ENCODE measurements at places on chromosomes 7 and 10.

DNA sequence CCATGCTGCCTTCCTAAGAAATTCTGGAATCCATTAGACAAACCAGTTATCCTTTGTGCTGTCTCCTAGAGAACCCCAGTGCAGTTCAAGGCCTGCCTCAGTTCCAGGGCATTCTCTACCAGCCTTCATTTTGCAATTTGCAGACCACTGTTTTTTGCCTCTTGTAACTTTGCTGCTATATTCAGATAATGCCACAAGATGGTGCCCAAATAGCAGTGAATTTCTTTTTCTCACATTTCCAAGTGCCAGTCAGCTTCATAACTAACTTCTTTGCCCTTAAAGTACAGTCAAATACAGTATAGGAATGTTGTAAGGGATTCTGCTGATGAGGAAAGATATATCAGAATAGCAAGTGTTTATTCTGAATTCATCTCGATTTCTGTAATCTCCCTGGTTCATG lies 25.2 kb downstream of the LOXL4 start:
- DNase-seq: no peak

DNA sequence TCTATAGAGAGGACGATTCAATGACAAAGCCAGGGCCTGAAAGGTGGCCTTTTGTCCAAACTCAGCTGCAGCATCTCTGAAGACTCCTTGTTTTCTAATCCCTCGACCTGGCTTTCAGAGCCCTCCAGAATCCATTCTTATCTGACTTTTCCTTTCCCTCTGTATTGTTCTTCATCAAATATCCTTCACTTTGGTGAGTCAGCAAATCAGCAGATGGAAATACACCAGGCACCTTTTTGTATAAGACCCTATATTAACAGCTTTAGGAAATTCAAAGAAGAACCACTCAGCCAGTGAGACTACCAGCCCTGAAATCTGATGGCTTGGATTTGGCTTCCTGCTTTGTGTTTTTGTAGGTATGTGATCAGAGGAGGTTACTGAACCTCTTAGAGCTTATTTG lies 81.9 kb upstream of the RAB11FIP2 start:
- no peak for DNase-seq

DNA sequence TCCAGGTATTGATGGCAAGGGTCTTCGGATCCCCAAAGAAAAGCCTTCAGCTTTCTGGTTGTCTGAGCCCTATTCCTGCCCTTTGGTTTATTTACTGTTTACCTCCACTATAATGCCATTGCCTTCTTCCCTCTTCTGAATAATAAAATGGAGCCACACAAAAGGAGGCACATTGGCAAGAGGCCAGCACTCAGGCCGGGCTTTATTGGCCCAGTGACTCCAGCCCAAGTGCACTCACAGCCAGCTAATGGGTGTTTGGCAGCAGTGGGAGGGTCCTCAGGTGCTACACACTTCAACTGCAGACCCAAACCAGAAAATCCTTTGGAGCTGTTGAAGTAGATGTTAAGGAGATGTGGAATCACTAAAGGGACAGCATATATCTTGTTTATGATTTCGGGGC lies 336.0 kb downstream of the PLXNA4 start:
- DNase-seq: no peak

DNA sequence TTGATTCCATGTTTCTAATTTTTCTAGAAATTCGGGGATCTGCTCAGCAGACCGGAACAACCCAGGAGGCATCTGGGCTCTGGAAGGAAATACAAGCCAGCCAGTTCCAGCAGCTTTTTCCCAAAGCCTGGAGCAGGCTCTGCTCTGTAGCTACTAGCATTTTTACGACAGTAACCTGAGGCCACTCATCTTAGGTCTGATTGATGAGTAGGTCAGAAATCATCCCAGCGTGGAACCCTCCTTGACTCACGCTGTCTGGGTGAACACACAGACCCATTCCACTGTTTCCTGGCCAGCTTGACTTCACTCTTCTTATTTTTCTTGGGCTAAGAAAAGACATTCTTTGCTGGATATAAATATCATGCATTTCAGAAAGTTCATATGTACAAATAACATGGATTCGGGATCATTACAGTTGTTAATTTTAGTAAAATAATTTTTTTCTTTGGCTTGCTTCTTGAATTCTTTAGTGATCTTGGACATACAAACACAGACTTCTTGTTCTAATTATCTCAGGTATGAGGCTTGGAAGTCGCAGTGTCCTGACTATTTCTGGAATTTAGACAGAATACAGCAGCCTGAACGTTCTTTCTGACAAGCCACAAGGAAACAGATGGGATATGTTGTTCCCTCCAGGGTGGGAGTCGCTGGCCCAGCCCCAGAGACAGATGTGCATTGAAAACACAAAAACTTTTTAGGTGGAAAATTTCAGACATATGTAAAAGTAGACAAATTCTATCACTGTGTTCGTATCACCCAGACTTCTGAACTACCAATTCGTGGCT lies 54.6 kb upstream of the PITRM1 start:
- DNase-seq: no peak

- DNase-seq: no peak
Measured at GRCh38 chr7:36969376-36969775, 245.1 kb upstream of the AOAH start.

DNA sequence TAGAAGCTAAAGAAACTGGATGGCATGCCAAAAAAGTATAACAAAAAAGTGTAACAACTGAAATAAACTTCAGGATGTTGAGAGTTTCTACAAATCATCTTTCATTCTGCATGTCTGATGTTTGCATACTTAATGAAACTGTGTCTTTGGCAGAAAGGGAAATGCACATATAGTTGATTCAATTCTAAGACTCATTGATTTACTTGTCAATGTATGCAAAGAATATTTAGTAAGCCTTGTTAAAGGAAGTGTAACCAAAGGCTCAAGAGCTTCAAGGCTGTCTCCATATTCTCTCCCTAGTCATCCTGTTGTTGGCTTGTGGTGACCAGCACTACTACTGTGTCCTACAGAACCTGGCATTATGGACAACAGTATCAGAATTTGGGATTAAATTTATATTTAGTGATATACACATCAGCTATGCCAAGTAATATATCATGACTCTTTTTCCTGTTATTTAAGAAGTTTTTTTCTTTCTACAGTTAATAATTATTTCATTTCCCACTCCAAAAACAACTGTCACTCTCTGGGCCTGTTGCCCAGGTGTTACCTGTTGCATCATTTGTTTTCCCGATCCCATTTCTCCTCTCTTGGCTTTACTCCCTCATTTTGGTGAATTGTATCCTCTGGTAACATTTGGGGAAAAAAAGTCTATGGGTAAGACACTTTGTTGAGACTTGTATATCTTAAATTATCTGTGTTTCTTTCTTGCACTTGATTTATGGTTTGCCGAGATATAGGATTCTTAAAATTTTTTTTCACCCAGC lies 226.6 kb upstream of the BMPER start:
- DNase-seq: no peak

DNA sequence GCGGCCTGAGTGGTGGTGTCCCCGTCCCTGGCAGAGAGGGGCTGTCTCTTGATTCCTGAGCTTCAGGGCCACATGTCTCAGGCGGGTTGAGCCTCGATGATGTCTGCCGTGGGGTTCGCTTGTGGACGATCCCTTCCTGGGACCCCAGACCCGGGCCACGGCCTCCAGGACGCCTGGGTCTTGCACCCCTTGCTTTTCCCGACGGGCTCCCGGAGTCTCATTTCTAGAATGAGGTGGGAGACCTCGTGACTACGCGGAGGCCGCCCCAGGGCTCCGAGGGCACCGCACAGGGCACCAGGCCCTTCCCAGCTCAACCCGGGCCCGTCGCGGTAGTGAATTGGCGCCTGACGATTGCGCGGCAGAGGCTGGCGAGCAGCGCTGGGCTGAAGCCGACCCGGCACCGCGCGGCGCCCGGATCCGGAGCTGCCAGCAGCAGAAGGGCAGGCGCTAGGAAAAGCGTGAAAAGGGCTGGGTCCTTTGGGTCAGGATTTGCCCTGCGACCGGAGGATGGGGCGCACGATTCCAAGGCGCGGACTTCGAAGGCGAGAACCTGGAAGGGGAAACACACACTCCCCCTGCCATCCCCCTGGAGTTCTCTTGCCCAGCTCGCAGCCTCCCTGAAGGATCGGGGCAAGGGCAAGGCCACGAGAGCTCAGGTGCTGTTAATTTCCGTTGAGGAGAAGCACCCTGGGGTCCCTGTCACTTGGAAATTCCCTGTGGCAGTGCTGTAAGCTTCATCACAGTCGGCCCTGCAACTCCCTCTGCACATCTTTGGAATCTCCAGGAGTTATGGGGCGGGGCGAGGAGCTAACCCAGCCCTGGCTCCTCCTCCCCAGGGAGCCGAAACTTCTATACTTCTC lies 15.5 kb downstream of the TLX1 start:
- DNase-seq: no peak

GRCh38 chr10:43644252-43644651 lies 4.4 kb downstream of the ZNF32 start:
- DNase-seq: no peak

- no peak for DNase-seq
Measured at GRCh38 chr7:80440883-80441282, 71.0 kb downstream of the GNAT3 start.

GRCh38 chr7:101237206-101238067 lies at the start of gene CLDN15:
CLDN15 (minus strand) TSS chr7:101237802; CDS start chr7:101237581, 221 bp downstream.
- DNase-seq: no peak

DNA sequence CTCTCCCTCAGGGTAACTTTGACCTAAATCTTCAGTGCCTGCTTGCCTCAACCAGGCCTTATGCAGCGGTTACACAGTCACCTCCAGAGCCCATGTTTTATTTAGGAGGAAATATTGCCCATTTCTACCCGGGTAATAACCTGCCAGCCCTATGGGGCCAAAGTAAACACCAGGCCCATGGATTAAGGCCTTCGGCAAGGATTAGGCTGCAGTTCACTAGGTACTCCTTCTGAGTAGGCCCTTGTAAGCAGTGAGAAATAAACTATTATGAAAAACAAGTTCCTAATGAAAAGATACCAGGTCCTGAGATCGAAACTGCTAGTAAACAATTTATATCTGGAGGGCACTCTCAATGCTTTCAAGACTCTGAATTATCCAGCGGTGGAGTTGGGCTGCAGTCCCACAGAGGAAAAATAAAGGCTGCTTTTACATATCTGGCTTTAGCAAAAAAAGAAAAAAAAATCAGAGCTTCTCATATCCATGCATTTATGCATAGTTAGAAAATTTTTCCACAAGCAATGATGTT lies 3.7 kb upstream of the HOXA10 start:
- DNase-seq: peak; percentile 67

DNA sequence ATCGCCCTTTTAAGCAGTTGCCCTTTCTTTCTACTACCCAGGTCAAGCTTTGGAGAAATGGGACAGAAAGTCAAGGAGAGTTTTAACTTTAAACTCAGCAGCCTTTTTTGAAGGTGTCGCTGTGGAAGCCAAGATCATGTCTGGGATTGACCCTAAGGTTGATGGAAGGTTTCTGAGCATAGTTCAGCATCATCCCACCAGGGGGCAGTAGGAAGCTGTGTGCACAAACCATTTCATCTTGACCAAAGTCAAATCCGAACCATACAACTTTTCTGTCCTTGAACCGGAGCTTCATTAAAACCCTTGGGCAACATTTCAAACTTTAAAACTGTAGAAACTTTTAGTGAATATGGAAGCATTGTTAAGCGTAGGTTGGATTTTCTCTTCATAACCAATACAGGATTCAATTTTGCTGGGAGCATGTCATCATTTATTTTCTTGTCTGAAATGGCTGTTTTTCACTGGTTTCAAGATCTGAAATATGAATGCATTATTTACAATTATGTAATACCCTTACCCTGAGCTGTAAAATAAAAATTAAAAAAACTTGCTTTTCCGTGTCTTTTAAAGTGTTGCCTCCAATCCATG lies 214.4 kb upstream of the KIAA1217 start:
- no peak for DNase-seq

DNA sequence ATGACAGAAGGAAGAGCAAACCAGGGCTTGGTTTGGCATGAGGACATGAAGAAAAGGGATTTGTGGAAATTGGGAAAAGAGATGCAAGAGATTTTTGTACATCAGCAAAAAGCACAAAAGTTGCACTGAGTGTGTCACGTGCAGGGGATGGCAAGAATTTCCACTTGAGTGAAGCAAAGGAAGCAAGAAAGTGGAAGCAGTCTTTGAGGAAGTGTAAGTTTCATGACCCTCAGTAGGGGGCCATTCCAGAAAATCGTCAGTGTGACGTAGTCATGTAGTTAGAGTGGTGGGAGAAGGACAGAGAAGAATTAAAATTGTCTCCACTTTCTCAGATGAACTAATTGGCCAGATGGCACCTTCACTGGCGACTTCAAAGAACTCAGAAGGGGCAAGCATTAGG lies 123.3 kb upstream of the FZD1 start:
- no peak for DNase-seq

- DNase-seq: no peak
Measured at GRCh38 chr7:10483671-10484070, 490.0 kb upstream of the PHF14 start.

DNA sequence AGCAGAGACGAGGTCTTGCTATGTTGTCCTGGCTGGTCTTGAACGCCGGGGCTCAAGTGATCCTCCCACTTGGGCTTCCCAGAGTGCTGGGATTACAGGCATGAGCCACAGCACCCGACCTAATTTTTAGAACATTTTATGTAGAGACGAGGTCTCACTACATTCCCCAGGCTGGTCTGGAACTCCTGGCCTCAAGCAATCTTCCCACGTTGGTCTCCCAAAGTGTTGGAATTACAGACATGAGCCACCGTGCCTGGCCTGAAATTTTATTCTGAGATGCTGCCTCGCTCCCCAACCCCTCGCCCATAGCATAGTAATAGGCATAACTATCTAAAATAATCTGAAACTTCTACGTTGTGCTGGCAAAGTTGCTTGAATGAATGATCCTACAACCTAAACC lies 21.9 kb downstream of the SFXN4 start:
- DNase-seq: no peak

GRCh38 chr7:101164071-101164840 lies 1.1 kb downstream of the VGF start:
- no peak for DNase-seq

GRCh38 chr7:151672716-151673115 lies 153.0 kb upstream of the RHEB start:
- DNase-seq: no peak

DNA sequence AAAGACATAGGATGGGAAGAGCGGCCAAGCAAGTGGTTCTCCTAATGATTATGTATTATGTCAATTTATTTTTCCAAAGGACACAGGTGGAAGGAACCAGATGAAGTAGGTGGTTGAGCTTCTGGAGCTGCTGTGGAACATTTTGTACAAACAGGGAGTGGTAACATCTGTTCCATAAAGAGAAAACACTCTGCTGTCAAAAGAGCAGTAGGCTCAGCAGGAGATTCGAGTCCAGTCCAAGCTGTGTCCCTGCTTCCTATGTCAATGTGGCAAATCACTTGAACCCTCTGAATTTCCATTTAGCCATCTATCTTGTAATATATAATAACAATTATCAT lies 448.0 kb upstream of the ANKRD30A start:
- DNase-seq: no peak

DNA sequence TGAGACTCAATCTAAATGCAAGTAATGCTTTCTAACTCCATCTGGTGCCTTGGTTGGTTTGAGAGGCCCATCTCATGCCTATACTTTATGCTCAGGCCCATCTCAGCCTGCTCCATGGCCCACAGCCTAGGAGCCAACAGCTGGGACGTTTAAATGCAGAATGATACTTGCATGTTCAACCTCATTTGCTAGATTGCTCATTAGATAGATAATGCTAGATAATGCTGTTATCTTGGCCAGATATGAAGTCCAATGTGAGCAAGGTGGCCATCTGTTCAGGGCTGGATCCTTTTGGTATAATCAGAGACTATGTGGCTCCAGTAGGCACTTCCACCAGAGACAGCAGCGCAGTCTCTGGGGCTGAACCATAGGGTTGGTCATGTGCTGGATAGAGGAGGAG lies 321.6 kb upstream of the PHYHIPL start:
- no peak for DNase-seq

GRCh38 chr7:133958822-133959221 lies 168.3 kb upstream of the LRGUK start:
- DNase-seq: no peak
